ENCODE measurements at places on chromosomes 3 and 15. TPM values are rescaled to one million over a fixed set of nuclear protein-coding genes. Genes with fewer than 3 reads are reported as not detected.
A peak's percentile ranks its signal among the peaks of the same experiment; 100 is the strongest.

- H3K27me3 ChIP-seq: no peaks in the 10 kb centered on the region
- no peaks in the 10 kb centered on the region for H3K4me1 ChIP-seq
- peak overlapping the region; percentile 55 for H3K27ac ChIP-seq
- H3K36me3 ChIP-seq: peaks cover 4% of the 10 kb centered on the region
Observed at GRCh38 chr3:11568503-11569155, 75.1 kb downstream of the VGLL4 start.

DNA sequence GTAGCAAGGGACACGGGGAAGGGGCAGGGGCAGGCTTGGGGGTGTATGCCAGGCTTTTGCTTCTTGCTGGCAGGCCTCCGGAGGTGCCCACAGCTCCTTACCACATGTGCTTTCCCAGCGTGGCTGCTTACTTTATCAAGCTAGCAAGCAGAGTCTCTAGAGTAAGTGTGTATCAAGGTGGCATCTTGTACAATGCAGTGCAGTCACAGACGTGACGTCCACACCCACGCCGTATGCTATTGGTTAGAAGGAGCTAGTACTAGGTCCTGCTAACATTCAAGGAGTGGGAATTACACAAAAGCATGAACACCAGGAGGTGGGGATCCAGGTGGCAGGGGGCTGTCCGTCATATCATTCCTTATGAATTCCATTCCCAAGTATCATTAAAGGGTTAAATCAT, 15.3 kb upstream of the AGBL1 start:
- H3K4me3 ChIP-seq: no peak overlapping the region
- DNase-seq: no peak
- no peak overlapping the region for H3K27ac ChIP-seq
- no peaks in the 10 kb centered on the region for H3K4me1 ChIP-seq

DNA sequence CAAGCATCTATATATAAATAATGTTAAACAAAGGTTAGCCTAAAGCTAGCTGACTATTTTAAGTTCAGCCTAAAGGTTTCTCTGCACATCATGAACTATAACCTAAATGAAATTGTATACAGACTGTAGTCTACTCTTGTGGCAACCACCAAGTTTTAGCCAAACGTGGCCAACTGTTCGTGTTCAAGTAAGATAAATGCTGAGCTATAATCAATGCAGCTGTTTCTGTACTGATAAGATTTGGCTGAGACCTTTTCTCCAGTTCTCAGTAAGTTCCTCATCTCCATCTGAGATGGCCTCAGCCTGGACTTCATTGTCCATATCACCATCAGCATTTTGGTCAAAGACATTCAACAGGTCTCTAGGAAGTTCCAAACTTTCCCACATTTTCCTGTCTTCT, 43.7 kb upstream of the IGSF10 start:
- H3K27me3 ChIP-seq: no peaks in the 10 kb centered on the region
- DNase-seq: no peak
- no peak overlapping the region for H3K4me3 ChIP-seq
- H3K27ac ChIP-seq: no peak overlapping the region

GRCh38 chr3:128378631-128379347, 87.9 kb downstream of the DNAJB8 start:
- H3K27me3 ChIP-seq: no peaks in the 10 kb centered on the region
- no peaks in the 10 kb centered on the region for H3K36me3 ChIP-seq

DNA sequence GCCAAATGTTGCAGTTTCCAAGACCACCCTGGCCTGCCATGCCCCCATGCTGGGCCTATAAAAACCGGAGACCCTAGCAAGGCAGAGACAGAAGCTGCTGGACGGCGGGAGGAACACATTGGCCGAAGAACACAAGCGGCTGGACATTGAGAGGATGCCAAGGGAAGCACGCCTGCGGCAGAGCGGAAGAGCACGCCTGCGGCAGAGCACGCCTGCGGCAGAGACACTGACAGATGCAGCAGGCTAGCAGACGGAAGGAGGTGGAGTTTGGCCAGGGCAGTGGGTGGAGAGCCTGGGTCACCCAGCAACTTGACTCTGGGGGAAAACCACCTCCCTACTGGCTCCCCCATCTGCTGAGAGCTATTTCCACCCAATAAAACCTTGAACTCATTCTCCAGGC, 322.3 kb upstream of the TBL1XR1 start:
- H3K4me1 ChIP-seq: peaks cover 8% of the 10 kb centered on the region
- no peak overlapping the region for H3K4me3 ChIP-seq
- no peaks in the 10 kb centered on the region for H3K36me3 ChIP-seq

DNA sequence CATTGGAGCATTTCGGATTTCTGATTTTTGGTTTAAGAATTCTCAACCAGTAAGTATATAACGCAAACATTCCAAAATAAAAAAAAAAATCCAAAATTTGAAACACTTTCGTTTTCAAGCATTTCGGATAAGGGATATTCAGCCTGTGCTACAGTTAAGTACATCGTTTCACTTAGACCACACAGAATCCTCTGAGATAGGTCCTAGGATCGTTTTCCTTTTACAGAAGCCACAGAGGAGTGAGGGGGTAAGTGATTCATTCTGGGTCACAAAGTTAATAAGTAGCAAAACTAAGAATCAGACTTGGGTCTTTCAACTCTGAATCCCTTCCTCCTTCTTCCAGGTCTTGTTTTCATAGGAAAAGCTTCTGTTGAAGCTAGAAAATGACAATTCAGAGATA, 249.3 kb downstream of the BBX start:
- H3K36me3 ChIP-seq: no peaks in the 10 kb centered on the region
- H3K27me3 ChIP-seq: no peaks in the 10 kb centered on the region
- DNase-seq: no peak
- no peaks in the 10 kb centered on the region for H3K4me1 ChIP-seq
- no peak overlapping the region for H3K27ac ChIP-seq

- no peak overlapping the region for H3K4me3 ChIP-seq
- H3K36me3 ChIP-seq: no peaks in the 10 kb centered on the region
- DNase-seq: no peak
- no peak overlapping the region for H3K27ac ChIP-seq
Observed at GRCh38 chr15:62492900-62493299, 327.8 kb upstream of the C2CD4B start.

DNA sequence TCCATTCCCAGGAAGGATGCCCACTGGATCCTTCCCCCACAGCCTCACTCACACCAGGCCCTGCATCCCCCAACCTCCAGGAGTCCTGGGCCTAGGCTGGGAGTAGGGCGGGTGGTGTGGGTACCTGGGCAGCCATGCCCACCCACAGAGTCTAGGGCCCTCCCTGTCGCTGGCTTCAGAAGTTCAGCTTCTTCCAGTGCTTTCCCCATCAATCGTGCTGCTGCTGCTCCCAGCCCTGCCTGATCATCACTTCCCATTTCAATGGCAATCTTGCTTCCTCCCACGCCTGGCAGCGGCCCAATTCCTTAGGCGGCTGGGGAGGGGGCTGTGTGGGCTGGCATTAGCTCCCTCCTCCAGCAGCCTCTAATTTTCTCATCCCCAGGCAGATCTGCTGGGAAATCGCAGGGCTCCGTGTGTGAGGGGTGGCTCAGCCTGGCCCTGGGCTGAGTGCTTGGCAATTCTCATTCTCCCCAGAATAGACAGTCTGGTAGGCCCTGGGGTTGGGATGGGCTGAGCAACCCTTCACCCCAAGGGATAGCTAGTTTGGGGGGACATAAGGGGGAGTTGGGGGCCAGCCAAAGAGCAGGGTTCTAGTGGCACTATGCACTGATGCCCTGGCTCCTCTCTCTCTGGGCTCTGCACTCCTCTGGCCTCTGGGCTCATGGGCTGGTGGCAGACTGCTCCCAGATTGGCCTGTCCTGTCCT, 66.4 kb downstream of the SCN5A start:
- DNase-seq: no peak
- no peaks in the 10 kb centered on the region for H3K27me3 ChIP-seq
- H3K4me3 ChIP-seq: no peak overlapping the region
- H3K36me3 ChIP-seq: no peaks in the 10 kb centered on the region
- H3K4me1 ChIP-seq: no peaks in the 10 kb centered on the region
- H3K27ac ChIP-seq: no peak overlapping the region

XCR1 gene
- 0.09 TPM for total RNA-seq

CYP8B1 gene
- not detected for total RNA-seq

A4GNT gene
- total RNA-seq: 0.47 TPM

AMT gene
- 13.8 TPM for total RNA-seq

PDZRN3 gene
- 10.9 TPM for total RNA-seq

Data from pancreas (tissue), 10 donors.